Immature natural killer cell (primary cell): ENCODE measurements at places on chromosomes 4 and X. TPM values are rescaled to one million over a fixed set of nuclear protein-coding genes. Genes with fewer than 3 reads are reported as not detected.

GRCh38 chr4:182869697-182870096, 47.5 kb downstream of the DCTD start:
- peaks cover 17% of the 10 kb centered on the region for H3K36me3 ChIP-seq
- H3K27ac ChIP-seq, result no peak overlapping the region
- H3K4me1 ChIP-seq, result no peaks in the 10 kb centered on the region
- DNase-seq, result no peak

- DNase-seq, result no peak
- no peak overlapping the region for H3K27ac ChIP-seq
- H3K36me3 ChIP-seq, result no peaks in the 10 kb centered on the region
- no peak overlapping the region for H3K4me3 ChIP-seq
- H3K4me1 ChIP-seq, result no peaks in the 10 kb centered on the region
Measured at GRCh38 chr4:185464887-185465286, 6.6 kb downstream of the CCDC110 start.

GRCh38 chr4:164304101-164304639, 449.8 kb upstream of the SMIM31 start:
- no peak overlapping the region for H3K27ac ChIP-seq
- DNase-seq, result no peak
- no peak overlapping the region for H3K4me3 ChIP-seq
- no peaks in the 10 kb centered on the region for H3K27me3 ChIP-seq
- no peaks in the 10 kb centered on the region for H3K4me1 ChIP-seq

GRCh38 chr4:172601195-172601594, 567.4 kb upstream of the GALNT7 start:
- H3K4me1 ChIP-seq, result no peaks in the 10 kb centered on the region
- no peak overlapping the region for H3K27ac ChIP-seq
- H3K36me3 ChIP-seq, result no peaks in the 10 kb centered on the region
- DNase-seq, result no peak

DNA sequence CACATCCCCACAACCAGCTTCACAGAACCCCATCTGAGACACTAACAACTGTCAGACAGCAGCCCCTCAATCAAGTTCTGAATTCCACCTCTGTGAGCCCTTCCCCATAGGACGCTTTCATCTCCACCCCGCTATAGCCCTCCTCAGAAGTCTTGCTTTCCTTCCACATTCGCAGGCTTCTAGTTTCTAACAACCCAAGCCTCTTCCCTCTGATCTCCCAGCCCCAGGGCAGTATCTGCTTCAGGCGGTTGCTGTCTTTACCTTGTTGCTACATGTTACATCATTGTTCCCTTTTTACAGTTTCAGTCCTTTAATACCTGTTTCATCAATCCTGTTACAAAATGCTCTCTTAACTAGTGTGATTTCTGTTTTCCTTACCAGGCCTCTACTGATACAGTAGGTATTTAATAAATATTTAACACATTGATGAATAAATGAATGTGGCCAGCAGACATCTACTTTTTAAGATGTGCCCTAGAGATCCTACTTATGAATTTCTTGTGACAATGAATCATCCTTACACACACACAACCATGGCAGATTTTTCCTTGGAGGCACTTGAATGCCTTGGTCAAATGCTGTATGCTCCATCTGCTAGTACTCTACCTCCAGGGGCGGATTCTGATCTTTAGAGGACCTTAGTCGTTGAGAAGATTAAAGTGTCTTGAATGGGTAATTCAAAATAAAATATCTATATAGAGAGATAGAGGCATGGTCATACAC, 164.7 kb upstream of the SLIT2 start:
- H3K4me3 ChIP-seq, result no peak overlapping the region

DNA sequence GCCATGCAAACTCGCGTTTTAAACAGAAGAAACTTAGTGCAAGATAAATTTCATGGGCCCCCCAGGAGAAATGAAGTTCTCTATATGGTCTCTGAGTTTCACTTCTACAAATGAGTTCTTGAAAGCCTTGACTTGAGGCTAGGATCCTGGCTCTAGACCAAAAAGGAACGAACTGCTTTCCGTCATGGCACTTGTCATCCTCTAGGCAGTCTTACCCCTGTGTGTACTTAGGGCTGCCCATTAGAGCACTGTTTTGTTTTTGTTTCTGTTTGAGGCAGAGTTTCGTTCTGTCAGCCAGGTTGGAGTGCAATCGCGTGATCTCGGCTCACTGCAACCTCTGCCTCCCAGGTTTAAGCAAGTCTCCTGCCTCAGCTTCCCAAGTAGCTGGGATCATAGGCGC, 29.0 kb downstream of the RNF4 start:
- peaks cover 42% of the 10 kb centered on the region for H3K4me1 ChIP-seq
- H3K27ac ChIP-seq, result no peak overlapping the region
- peaks cover 4% of the 10 kb centered on the region for H3K27me3 ChIP-seq
- peaks cover 34% of the 10 kb centered on the region for H3K36me3 ChIP-seq

DNA sequence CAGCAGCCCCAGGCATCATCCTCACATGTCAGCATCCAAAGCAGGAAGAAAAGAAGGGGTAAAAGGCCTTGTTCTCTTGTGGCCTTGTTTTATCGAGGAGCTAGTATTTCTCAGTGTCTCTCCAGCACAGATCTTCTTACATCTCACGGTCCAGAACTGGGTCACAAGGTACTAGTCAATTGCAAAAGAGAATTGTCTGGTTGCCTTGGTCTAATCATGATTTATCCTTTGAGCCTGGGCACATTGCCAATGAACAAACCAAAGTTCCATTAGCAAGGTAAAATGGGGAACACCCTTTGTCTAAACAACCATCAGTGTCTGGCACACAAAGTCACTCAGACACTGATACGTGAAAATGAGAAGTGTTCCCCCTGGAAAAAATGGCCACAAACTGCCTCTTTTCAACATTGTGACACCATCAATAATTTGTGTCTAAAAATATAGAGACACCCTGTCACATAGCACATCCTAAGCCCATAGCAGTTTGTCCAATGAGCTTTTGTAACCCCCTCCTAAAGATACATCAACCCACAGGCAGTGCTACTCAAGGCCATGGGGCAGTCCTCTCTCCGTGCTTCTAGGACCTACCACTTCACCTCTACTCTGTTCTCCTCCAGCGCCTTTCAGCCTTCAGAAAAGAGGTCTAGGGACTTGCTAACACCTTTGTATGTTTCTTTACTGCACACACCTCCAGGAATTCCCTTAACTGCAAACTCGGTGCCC, 534.4 kb downstream of the MID1IP1 start:
- no peak for DNase-seq
- H3K27ac ChIP-seq, result no peak overlapping the region
- no peak overlapping the region for H3K4me3 ChIP-seq
- no peaks in the 10 kb centered on the region for H3K36me3 ChIP-seq

DNA sequence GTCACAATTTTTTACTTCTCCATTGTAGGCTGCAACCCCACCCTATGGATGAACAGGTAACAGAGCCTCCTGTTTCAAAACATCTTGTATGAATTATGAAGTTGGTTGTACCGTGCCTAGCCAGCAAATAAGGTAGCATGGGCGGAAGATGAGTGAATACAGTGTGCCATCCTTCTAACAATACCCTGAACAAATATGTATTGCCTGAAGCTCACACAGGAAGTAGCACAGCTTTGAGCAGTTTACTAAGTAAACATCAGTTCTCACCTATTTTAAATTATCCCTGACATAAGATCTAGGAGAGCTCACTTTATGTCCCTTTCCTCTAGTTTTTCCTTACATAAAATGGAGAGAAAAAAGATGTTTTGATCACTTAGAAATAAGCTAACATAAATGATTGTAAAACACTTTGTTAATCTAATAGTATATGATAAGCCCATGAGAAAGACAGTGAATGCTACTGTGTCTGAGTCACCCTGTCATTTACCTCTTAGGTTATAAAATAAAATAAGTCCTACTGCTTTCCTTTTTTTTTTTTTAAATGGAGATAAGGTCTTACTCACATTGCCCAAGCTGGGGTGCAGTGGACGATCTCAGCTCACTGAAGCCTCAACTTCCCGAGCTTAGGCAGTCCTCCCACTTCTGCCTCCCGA, 36.6 kb downstream of the GRSF1 start:
- H3K27ac ChIP-seq, result peak overlapping the region; percentile 69
- no peak for DNase-seq
- H3K4me3 ChIP-seq, result no peak overlapping the region
- H3K27me3 ChIP-seq, result no peaks in the 10 kb centered on the region
- peaks cover 16% of the 10 kb centered on the region for H3K36me3 ChIP-seq

DNA sequence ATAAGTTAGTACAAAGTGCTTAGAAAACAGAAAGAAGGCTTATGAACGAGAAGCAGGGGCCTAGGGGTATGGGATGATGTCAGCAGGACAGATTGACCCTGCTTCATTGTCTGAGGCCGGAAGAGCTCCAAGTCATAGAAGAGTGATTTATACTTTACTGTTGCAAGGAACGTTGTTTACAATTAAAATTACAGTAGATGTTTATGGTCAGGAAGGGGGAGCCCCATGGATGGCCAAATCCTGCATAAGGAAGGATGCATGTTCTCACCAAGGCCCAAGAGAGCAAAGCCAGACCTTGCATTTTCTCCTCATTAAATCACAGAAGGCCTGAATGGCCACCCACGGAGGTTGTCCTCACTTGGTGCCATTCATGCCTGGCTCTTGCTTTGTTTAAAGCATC, 115.3 kb downstream of the LDB2 start:
- no peaks in the 10 kb centered on the region for H3K4me1 ChIP-seq
- no peaks in the 10 kb centered on the region for H3K36me3 ChIP-seq
- H3K4me3 ChIP-seq, result no peak overlapping the region
- no peak for DNase-seq

DNA sequence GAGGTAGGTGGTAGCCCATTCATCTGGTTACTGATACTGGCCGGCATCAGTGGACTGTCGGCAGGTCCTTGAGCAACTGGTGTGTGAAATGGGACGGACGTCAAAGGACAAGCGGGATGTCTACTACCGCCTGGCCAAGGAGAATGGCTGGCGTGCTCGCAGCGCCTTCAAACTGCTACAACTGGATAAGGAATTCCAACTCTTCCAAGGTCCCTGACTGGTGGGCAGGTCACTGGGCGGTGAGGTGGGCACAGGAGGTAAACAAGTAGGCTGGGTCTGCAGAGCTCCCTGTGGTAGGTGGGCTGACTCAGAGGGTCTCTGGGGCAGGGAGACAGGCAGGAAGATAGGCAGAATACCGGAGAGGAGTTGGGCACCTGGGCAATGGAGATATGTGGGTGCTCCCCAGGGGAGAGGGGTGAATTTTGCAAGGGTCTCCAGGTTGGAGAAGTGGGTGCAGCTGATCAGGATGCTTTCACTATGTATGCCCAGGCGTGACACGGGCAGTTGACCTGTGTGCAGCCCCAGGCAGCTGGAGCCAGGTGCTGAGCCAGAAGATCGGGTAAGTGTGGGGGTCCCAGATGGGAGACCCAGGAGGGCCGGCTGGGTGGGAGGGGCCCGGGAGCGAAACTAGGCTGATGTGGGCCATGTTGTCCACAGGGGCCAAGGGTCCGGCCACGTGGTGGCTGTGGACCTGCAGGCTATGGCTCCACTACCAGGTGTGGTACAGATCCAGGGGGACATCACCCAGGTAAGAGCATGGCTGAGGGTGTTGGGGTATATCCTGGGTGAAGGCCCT, 2.2 kb downstream of the FTSJ1 start:
- peak overlapping the region; percentile 40 for H3K27ac ChIP-seq
- no peak for DNase-seq
- H3K27me3 ChIP-seq, result no peaks in the 10 kb centered on the region
- peaks cover 26% of the 10 kb centered on the region for H3K4me1 ChIP-seq
- H3K4me3 ChIP-seq, result no peak overlapping the region

GRCh38 chrX:3520458-3520857, 174.0 kb upstream of the MXRA5 start:
- H3K27me3 ChIP-seq, result no peaks in the 10 kb centered on the region
- no peak for DNase-seq
- H3K36me3 ChIP-seq, result no peaks in the 10 kb centered on the region
- no peaks in the 10 kb centered on the region for H3K4me1 ChIP-seq
- H3K4me3 ChIP-seq, result no peak overlapping the region

GRCh38 chr4:181127171-181127570, 1116.0 kb upstream of the TENM3 start:
- no peak overlapping the region for H3K4me3 ChIP-seq
- no peaks in the 10 kb centered on the region for H3K4me1 ChIP-seq
- no peak for DNase-seq
- H3K27ac ChIP-seq, result no peak overlapping the region
- peaks cover 2% of the 10 kb centered on the region for H3K27me3 ChIP-seq
- no peaks in the 10 kb centered on the region for H3K36me3 ChIP-seq

DNA sequence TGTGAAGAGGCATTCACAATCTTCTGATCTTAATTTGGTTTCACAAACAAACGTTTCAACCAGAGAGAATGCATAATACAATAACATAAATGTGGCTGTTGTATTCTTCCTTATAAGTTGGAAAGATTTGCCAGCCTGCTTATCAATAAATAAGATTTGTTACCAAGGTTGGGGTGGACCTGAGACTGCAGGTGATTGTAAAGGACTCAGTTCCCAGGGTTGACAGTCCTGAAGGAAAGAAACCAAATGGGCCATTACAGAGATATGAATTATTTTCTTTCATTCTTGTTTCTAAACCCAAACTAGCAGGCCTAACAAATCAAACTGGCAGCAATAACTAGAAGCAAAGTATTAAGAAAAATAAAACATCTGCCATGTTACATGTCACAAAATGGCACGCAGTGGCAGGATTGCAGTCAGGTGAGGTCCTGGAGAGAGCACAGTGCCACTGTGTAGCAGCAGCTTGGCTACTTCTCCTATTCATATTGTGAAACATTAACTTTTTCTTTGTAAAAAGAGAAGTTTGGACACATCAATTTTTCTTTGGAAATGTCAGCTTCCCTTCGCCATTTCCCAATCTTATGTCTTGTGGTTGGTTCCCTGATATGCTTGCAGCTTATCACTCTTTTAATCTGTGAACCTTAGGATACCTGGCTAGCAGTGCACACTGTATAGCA, 133.8 kb upstream of the EMCN start:
- DNase-seq, result no peak
- H3K4me1 ChIP-seq, result no peaks in the 10 kb centered on the region
- H3K27ac ChIP-seq, result no peak overlapping the region
- H3K27me3 ChIP-seq, result no peaks in the 10 kb centered on the region
- H3K36me3 ChIP-seq, result no peaks in the 10 kb centered on the region
- no peak overlapping the region for H3K4me3 ChIP-seq

- H3K27me3 ChIP-seq, result no peaks in the 10 kb centered on the region
- no peak overlapping the region for H3K4me3 ChIP-seq
- H3K27ac ChIP-seq, result no peak overlapping the region
- H3K4me1 ChIP-seq, result no peaks in the 10 kb centered on the region
- H3K36me3 ChIP-seq, result no peaks in the 10 kb centered on the region
Measured at GRCh38 chr4:43379016-43379415, 486.5 kb downstream of the GRXCR1 start.

- H3K27ac ChIP-seq, result no peak overlapping the region
- DNase-seq, result no peak
- no peaks in the 10 kb centered on the region for H3K4me1 ChIP-seq
- no peaks in the 10 kb centered on the region for H3K36me3 ChIP-seq
- H3K4me3 ChIP-seq, result no peak overlapping the region
- H3K27me3 ChIP-seq, result no peaks in the 10 kb centered on the region
Measured at GRCh38 chrX:4175221-4175620, 461.8 kb upstream of the PRKX start.

- no peak overlapping the region for H3K27ac ChIP-seq
- peaks cover 45% of the 10 kb centered on the region for H3K4me1 ChIP-seq
- H3K36me3 ChIP-seq, result no peaks in the 10 kb centered on the region
Measured at GRCh38 chr4:177313263-177313662, 3.6 kb downstream of the NEIL3 start.

GRCh38 chr4:186166852-186167512, 24.4 kb upstream of the CYP4V2 start:
- DNase-seq, result no peak
- no peak overlapping the region for H3K27ac ChIP-seq
- H3K36me3 ChIP-seq, result no peaks in the 10 kb centered on the region
- H3K4me3 ChIP-seq, result no peak overlapping the region
- H3K27me3 ChIP-seq, result peaks cover 9% of the 10 kb centered on the region

Gene SOWAHB
- polyA plus RNA-seq, result not detected

Gene IDH3G
- 95.6 TPM for polyA plus RNA-seq

Gene MGAT4D
- not detected for polyA plus RNA-seq

Gene FAM120C
- 3.3 TPM for polyA plus RNA-seq

Gene CXCL6
- polyA plus RNA-seq, result not detected
